ENCODE measurements at places on chromosomes 2 and 18.

GRCh38 chr18:64203295-64203694 is 54.4 kb upstream of the LINC00305 start:
- no peak for DNase-seq

GRCh38 chr2:241933179-241933911 is 63.8 kb downstream of the RTP5 start:
- DNase-seq: no peak

GRCh38 chr2:48438266-48438665 is 91.7 kb upstream of the STON1 start:
- DNase-seq: no peak

DNA sequence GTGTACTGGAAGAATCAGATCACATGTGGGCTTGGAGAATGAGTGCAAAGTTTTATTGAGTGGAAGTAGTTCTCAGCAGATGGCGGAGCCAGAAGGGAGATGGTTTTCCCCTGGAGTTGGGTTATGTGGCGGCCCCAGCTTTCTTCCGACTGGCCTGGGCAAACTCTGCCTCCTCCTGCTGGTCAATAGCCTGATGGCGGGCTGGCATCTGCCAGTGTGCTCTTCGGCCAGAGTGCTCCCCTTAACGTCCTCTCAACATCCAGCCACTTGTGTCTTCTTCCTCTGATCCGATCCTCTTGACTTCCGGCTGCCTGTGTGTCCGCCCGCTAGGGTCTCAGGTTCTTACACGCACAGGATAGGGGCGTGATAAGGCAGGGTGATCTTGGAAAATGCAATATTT is 741.3 kb downstream of the RNF144A start:
- DNase-seq: no peak

DNA sequence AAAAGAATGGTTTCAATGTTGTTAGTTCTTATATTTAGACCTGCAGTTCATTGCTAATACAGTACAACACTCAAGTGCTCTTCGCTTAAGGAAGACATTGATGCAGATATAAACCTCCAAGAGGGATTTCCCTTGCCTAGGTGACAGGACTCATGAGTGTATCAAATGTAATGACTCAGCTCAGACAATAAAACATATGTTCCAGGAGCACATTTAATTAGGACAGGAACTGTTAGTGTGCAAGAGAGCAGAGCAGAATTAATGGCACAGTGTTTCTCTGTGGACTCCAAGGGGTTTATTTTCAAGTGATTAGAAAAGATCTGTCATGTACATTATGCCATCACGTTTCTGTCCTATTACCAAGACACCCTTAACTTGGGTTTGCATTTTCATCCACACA is 375.0 kb downstream of the LRRTM4 start:
- DNase-seq: peak; percentile 11

GRCh38 chr18:50315100-50315871 is 27.8 kb upstream of the CXXC1 start:
- DNase-seq: no peak
